ENCODE measurements at places on chromosomes 5 and 9.
A peak's percentile ranks its signal among the peaks of the same experiment; 100 is the strongest.

DNA sequence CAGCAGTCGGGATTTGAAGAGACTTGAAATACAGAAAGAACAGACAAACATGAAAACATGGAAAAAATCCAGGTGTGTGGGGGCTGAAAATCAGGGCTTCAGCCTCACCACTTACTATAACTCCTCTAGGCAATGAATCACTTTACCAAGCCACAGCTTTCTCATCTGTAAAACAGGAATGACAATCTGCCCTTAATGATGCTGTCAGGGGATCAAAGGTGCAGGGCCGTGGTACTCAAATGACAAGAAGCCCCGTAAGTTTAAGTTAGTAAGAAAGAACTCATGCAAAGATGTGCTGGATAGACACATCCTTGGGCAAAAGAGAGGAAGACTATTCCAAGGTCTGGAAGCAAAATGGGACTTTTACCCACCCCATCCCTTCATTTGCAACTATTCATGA, 34.7 kb downstream of the FBXW2 start:
- no peak for DNase-seq

GRCh38 chr5:5420251-5420650, 2.2 kb upstream of the ICE1 start:
- no peak for DNase-seq

DNA sequence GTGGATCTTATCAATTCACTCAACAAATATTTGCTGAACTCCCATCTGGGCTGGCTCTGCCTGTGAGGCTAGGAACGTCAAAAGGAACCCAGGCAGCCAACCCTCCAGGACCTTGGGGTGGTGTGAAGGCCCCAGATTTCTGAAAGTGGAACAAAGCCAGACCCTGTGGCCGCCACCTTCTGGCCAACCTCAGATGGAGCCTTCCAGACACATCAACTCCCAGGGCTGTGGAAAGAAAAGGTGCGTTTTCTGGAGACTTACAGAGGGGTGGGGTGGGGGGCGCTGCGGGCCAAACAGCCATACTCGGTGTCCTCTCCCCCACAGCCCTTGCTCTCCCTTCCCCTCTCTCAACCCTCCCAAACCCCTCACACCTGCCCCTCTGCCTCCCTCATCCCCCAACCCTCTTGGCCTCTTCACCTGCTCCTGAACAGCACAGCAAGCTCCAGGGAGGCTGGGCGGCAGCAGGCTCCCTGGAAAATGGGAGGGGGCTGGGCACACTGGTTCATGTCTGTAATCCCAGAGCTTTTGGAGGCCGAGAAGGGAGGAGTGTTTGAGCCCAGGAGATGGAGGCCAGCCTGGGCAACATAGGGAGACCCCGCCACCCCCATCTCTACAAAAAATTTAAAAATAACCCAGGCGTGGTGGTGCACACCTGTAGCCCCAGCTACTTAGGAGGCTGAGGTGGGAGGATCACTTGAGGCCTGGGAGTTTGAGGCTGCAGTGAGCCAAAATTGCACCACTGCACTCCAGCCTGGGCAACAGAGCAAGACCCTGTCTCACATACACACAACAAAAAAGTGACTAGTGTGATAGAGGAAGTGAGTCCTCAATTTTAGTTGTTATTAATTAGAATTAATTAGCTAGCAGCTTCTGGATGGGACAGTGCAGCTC, 45.0 kb upstream of the PRRC2B start:
- no peak for DNase-seq

DNA sequence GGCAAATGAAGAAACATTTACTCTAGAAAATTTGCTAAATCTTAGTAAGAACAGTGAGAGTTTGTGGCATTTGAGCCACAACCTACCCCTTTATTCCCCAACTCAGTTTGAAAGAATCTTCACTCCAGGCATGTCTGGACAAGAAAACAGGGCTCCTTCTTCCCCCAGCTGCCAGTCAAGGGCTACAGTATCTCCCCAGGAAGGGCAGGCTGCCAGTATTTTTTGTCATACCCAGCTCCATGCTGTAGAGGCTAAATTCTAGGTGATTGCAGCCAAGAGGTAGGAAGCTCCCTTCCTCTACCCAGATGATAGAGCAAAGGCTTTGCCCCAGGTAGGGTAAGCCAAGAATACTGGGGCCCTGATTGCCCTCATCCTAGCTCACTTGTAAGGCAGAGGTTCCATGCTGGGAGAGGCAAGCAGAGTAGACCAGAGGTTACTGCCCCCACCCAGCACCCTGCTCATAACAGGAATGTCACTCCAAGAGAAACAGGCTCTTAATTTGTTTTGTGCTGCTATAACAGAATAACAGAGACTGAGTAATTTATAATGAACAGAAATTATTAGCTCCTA, 20.0 kb upstream of the GRPEL2 start:
- DNase-seq, result no peak

- no peak for DNase-seq
Measured at GRCh38 chr5:134099939-134100282, 14.6 kb upstream of the TCF7 start.

DNA sequence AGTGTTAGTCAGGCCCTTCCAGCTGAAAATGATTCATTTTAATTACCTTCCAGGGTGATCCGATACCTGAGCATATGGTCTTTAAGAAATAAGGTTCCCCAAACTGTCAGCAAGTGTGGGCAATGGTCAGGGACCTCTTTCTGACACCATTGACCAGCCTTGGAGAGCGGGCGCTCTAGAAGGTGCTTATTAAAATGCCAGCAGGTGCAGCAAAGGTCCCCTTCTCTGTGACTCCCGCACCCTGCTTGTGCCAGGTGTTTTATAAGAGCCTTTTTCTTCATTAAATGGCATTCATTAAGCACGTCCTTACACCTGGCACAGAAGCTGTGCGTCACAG, 85.3 kb downstream of the MVB12B start:
- no peak for DNase-seq

DNA sequence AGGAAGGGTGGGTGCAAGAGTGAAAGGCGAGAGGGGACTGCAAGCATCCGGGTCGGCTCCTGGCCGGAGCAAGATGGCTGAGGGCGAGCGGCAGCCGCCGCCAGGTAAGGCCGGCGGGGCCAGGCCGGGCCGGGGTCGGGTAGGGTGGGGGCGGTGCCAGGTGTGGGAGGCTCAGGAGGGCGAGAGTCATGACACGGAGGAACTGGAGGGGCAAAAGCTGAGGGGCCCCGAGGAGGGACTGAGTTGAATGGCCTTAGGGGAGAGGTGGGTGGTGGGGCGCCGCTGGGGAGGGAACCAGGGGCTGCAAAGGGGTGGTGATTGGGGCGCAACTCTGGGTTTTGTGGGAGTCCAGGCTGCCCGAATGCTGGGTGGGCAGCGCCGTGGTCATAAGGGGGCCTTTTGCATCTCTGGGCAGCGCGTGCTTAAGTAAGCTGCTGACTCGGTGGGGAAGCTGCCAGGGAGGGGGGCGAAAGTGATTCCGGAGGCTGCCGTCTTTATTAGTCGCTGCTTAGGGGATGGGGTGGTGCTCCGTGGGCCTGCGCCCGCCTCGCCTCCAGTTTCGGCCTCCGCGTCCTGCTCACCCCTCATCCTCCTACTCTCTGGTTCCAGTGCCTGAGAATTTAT, 425 bp downstream of the PTPA start:
- peak; percentile 60 for DNase-seq

GRCh38 chr5:113804264-113804663, 290.8 kb downstream of the YTHDC2 start:
- no peak for DNase-seq

DNA sequence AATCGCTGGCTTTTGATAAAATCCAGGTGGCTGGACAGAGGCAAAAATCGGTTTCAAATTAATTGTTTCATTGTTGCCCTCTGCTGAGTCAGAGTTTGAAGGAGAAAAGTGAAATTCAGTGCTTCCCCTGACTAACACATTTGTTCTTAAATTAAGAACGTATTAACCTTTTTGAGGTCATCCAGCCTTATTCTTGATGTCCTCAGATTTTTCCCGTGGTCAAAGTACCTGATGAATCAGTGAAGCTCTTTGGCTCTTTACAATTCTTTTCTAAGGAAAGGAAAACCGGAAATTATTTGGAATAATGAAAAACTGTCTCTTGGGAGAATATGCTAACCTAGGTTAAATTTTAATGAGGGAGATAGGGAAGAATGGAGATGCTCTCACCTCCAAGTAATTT, 21.6 kb downstream of the OSMR start:
- no peak for DNase-seq

DNA sequence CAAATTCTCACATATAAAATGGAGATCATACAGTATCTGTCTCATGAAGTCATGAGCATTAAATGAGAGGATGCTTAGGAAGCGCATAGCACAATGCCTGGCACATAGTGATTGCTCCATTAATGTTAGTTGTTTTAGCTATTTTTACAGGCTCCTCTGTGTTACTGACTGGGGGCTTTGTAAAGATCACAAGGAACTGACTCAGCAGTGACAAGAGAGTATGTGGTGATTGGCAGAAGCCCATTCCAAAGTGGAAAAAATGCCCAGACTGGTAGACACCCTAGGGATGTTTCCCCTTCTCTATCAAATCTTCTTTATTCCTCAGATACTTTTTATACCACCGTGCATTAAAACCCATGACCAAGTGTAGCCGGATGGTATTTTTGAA, 33.5 kb downstream of the ABLIM3 start:
- DNase-seq, result no peak

GRCh38 chr5:1782385-1783215, 17.0 kb downstream of the MRPL36 start:
- DNase-seq, result no peak

DNA sequence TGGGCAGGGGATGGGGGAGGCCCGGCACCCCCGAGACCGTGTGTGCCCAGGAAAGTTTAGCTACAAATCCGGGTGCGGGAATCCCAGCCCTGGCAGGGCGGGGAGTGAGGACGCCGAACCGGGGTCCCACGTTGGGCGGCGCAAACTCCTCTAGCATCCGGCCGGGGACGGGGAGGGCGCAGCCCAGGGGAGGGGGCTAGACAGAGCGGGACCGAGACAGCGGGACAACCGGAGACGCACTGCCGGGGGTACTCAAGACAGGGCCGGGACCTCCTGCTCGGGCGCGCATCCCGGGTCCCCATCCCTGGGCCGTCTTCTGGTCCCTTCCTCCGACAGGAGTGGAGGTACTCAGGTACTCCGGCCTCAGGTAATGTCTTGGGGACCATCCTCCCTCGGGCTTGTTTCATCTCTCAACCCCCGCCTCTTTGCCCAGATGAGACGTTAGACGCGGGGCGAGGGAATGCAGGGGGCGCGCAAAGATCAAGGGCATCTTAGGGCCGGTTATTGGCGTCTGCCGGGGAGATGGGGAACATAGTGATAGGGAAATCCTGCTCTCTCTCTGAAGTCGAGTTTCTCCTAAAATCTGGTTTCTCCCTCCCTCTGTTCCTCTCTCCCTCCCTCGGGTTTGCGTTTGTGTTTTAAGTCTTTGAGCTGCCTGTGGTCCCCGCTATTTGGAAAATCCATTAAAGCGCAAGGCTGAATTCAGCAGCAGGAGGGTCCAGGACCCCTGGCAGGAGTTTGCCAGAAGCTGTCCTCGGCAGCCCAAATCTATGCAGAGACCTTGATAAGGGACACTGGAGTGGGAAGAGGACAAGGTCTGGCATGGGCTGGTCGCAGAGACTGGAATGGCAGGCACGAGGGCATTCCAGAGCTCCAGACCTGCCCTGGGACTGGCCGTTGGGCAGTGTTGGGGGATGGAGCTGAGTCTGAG, 815 bp downstream of the PDZD2 start:
- DNase-seq, result no peak

DNA sequence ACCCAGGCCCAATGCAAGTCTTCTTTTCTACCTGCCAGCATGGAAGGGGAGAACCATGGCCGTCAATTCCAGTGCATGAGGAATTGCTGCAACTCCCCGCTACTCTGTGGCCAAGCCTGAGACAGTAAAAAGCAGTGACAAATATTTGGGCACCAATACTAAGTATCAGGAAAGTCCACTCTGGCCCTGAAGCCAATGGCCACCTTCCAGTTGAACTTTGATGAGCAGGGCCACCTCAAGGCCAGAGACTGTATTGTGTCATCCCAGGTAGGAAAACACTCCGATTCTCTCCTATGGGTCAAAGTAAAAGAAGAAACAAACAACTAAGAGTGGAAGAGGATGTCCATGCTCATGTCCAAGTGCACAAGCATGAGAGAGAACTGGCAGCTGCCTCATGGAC, 27.1 kb downstream of the RETREG1 start:
- DNase-seq, result no peak

DNA sequence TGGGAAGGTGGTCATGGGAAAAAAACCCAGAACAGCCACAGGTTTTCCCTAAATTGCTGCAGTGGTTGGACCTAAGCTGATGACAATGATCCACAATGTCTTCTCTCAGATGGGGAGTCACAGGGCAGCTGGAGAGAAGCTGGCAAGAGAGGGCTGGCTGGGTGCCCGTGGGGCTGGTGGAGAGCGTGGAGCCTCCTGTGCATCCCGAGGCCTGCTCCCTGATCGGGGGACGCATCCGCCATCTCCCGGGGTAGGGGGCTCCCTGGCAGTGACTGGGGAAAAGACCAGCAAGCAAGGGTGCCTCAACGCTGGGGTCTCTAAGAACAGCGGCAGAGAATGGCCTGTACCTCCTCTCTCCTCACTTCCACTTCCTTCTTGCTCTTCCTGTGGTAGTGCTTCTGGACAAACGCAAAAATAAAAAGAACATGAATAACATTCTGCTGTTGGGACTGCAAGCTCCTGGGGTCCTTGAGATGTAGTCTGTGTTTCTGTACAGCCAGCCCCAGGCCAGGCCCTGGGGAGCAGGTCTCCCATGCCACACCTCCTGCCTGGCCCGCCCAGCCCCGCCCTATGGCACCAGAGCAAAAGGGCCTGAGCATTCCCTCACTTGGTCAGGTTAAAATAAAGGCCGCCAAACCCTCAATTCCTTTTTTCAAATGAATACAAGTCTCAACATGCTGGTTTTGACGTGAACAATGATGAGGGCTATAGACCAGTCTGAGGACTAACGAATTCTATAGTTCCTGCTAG, 7.0 kb upstream of the MRNIP start:
- DNase-seq, result no peak

GRCh38 chr5:154324033-154324432, 121.8 kb upstream of the SAP30L start:
- DNase-seq, result no peak

DNA sequence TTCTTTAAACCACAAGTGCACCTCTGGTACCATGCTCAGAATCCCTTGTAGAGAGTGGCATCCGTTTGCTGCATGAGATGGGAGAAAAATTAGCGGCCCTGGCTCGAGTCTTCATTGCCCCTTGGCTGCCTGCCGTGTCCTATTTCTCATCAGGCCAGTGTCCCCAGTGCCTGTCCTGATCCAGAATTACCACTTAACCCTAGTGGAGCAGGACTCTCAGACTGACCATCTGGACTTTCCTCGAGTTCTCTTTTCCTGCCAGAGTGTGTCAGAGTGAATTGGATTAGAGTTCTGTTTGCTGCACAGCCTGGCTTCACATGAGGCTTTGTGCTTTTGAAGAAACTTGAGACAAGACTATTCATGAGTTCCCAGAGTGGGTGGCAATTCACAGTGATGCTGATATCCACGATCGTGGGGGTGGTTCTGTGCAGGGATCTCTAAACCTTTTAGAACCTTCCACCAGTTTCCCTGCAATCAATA, 92.6 kb downstream of the C9orf152 start:
- no peak for DNase-seq

GRCh38 chr9:16032799-16033198, 480.0 kb downstream of the CCDC171 start:
- no peak for DNase-seq

All from HuH-7 (cell line).